ENCODE measurements at places on chromosomes 13 and 19.

DNA sequence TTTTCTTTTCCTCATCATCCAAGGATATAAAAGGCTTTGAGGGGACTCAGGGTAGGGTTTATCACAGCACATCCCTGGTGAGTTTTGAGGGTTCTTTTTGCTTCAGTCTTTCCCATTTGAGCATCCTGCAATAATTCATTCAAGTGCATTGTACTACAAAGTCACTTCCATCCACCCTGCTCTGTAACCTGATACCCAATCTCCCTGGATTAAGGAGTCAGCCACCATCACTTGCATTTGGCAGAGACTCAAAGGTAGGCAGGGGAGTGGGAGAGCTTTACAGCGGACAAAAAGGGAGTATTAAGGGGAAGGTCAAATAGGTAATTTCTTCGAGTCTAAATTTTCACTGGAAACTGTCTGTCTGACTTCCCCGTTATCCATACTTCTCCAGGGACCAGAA lies 216.1 kb upstream of the TMTC4 start:
- no peak for DNase-seq

DNA sequence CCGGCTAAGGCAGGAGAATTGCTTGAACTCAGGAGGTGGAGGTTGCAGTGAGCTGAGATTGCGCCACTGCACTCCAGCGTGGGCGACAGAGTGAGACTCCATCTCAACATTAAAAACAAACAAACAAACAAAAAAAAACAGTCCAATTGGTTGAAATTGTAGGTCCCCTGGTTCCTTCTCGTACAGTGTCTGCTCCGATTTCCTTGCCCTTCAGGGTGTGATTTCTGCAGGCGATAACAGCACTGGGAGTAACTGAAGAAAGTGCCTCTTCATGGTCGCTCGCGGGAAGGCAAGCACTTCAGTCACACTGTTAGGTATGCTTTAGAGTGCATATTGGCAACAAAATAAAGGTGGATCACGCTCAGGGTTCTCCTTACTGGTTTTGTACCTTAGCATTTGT lies 39.7 kb downstream of the TPT1 start:
- no peak for DNase-seq

DNA sequence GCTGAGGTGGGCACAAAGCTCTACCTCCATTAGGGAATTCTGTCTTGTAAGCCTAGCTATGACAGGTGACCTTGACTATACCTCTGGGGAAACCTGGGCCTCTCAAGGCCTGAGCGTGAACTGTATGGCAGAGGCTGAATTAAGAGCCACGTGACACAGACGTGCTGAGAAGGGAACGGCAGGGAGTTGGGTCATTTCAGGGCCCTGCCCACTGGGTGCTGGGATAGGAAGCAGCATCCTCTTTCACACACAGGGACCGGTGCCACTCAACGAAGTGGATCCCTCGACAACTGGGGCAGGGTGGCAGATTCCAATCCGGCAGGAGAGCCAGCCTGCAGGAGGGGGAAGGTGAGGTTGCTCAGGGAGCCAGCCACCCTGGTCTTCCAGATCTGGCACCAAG lies 9.2 kb downstream of the ASF1B start:
- no peak for DNase-seq

DNA sequence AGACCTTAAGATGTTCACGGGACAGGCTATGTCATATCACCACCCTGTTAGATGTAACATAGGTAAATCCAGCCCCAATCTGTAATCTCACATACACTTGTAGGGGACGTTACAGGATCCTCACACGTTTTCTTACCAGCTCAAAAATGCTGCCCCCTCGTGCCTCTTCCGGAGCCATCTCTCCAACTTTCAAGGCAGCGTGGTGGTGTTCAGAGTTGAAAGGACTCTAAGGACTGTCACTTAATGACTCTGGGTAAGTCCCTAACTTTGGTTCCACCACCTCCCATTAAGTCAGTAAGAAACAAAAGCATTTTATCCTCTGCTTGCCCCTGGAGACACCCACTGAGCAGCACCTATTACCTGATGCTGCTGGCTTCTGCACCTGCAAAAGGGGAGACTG lies 4.4 kb downstream of the MED26 start:
- DNase-seq: no peak

DNA sequence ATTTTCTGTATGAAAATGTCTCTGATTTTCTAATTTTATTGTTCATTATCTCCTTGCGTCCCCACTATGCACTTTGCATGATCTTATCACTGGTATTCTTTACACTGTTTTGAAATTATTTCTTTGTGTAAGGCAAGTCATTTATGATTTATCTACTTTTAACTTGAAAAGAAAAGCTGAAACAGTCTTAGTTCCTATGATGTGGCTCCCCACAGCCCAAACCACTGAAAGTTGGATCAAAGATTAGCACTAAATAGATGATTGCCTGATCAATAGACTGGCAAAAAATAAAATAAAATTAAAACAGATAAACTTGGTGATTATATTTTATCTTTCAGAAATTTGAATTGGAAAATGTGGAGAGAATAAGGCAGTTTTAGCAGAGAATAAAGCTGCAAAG lies 1101.9 kb downstream of the PCDH9 start:
- DNase-seq: no peak

GRCh38 chr13:100301418-100301817 lies 212.5 kb downstream of the PCCA start:
- peak; percentile 18 for DNase-seq

DNA sequence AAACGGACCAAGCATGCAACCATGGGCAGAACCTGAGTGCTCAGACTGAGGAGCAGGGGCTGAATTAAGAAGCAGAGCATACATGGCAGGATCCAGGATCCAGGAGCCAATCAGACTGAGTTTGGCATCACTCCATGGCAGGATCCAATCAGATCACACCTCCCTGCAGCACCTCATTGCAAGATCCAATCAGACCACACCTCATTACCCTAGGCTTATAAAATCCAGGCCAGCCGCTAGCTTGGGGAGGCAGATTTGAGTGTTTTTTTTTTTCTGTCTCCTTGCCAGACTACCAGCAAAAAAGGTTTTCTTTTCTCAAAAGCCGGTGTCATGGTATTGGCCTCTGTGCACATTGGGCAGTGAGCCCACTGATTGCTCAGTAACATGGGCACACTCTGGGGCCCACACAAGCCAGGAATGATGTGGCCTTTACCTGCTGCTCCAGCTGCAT lies 127.9 kb upstream of the GJB6 start:
- DNase-seq: no peak
